Trophoblast cell (in vitro differentiated cells and primary cell): ENCODE measurements at places on chromosomes 1 and 21.

GRCh38 chr1:235767795-235768194 is 98.9 kb downstream of the LYST start:
- no peak for DNase-seq

- DNase-seq = no peak
Observed at GRCh38 chr1:228668553-228669241, 66.6 kb upstream of the RHOU start.

- no peak for DNase-seq
Observed at GRCh38 chr1:19423130-19423529, 62.2 kb downstream of the CAPZB start.

GRCh38 chr1:98406352-98407088 is 255.0 kb upstream of the SNX7 start:
- no peak for DNase-seq

GRCh38 chr1:11157867-11158266 is 31.3 kb upstream of the ANGPTL7 start:
- DNase-seq = no peak

GRCh38 chr21:28136656-28137255 is 855.9 kb downstream of the LTN1 start:
- DNase-seq = no peak

GRCh38 chr1:117565745-117566455 is 39.9 kb upstream of the TENT5C start:
- DNase-seq = no peak

DNA sequence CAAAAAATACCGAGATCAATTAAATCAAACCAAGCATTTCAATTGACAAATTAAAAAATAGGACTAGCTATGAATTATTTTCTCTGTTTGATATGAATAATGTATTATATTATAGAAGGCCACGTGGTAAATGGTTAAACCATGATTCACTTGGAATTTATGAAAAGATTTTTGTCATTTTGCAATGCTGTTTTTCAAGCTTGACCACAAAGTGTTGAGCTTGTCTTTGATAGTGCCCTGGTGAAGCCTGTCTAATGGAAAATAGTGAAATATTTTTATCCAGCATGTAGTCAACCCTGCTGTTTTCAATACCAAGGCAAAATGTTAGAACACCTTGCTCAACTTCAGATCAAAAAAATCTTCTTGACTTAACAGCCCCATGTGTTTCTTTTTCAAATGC is 288.0 kb upstream of the PRMT6 start:
- DNase-seq = no peak

DNA sequence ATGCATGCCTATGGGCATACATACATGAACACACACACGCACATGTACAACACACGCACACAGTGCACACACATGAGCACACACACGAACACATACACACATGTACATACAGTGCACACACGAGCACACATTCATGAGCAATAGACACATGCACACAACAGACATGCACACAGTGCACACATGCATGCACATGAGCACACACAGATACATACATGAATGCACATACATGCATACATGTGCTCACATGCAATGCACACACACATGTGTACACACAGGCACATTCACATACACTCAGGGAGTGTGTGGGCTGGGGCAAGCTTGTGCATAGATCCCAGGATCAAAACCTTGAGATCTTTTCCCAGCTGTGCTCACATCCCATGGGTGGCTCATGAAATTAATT is 18.9 kb downstream of the CRYAA start:
- no peak for DNase-seq

DNA sequence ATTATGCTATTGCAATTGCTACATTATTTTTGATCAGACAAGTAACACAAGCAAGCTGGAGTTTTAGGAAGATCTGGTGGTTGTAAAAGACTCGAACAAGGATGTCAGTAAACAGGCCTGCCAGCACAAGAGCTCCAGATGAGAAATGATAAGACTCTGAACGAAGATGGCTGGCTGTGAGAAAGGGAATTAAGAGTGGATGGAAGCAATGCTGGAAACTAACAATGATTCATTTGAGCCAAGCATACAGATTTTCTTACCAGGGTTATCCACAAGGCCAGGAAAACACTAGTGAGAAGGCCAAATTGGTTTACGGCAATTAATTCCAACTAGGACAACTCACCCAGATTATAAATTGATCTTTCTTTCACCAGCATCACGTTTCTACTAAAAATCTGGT is 54.2 kb downstream of the NRIP1 start:
- peak; percentile 36 for DNase-seq

- no peak for DNase-seq
Observed at GRCh38 chr1:10967090-10967489, 45.4 kb upstream of the TARDBP start.

DNA sequence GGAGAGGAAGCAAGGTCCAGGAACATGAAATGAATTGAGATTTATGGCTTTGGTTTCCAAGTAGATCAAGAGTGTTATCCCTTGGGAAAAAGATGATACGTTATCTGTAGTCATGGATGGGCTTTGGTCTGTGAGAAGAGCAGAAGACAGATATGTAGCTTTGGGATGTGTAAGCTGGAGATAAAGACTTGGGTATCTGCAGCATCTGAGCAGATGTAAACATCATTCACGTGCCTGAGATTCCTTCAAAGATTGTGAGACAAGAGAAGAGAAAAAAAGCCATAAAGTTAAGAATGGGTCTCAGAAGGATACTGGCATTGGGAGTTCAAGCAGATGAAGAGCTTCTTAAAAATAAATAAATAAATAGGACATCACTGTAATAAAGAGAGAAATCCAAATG is 217.8 kb downstream of the PTPRC start:
- no peak for DNase-seq

DNA sequence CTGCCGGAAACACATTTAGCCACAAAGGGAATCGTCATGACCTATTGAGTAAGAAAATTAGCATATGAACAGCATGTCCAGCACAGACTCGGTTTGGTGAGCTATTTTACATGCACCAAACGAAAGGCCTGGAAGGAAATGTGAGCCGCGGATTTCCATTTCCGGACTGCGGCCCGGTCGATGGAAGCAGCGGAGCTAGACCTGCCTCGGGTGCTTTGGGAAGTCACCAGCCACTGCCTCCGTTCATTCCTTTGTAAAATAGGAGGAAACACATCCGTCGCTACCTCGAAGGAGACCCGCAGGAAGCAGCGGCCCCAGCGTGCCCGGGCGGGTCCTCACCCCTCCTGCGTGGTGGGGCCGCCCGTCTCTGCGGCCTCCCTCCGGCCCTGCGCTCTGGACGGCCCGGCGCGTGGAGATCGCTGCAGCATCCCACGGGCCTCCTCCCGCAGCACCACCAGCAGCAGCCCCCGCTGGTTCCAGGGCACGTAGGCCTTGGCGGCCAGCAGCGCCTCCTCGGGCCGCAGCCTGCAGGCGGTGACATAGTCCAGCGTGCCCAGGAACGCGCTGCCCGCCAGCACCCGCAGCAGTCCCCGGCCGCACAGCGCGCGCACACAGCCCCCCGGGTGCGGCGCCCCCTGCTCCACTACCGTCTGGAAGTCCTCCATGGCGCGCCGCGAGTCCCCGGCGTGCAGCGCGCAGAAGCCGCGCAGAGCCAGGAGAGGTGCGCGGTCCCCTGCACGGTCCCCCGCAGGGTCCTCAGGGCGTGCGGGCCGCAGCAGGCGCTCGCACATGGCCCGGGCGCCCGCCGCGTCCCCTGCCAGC is 12.1 kb downstream of the TTC34 start:
- no peak for DNase-seq

DNA sequence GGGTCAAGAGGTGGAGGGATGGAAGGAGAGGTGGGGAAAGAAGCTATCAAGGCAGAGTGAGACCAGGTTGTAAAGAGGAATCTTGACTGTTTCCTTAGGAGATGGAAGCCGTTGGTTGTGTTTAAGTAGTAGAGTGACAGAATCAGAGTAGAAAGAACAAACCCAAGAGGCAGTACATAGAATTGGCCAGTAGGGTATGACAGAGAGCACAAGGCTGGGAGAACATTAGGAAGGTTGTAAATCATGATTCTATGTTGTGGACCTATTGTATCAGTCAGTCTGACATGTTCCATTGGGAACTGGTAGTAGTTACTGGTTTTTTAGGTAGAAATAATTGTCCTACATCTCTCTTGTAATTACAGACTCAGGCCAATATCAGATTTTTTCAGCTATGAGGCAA is 486.9 kb upstream of the USP24 start:
- peak; percentile 70 for DNase-seq

- DNase-seq = peak; percentile 27
Observed at GRCh38 chr1:2391931-2392509, 379 bp downstream of the RER1 start.

DNA sequence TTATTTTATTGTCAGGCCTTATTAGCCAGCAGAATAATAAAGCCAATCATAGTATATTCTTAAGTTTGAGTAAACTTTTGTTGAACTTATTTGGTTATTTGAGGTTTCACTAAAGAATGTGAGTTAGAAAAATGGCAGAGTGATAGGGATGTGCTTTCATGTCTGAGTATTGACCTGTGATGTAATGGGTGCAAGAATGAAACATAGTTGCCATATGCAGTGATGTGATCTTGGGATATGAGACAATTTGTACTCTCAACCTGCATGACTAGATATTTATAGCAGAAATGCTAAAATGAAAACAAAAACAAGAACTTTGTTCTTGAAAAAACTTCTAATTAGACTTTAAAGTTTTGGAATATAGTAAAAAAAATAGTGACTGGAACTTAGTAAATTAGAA is 97.9 kb downstream of the DISP1 start:
- DNase-seq = no peak

- DNase-seq = no peak
Observed at GRCh38 chr1:210413951-210414350, 85.2 kb downstream of the HHAT start.

DNA sequence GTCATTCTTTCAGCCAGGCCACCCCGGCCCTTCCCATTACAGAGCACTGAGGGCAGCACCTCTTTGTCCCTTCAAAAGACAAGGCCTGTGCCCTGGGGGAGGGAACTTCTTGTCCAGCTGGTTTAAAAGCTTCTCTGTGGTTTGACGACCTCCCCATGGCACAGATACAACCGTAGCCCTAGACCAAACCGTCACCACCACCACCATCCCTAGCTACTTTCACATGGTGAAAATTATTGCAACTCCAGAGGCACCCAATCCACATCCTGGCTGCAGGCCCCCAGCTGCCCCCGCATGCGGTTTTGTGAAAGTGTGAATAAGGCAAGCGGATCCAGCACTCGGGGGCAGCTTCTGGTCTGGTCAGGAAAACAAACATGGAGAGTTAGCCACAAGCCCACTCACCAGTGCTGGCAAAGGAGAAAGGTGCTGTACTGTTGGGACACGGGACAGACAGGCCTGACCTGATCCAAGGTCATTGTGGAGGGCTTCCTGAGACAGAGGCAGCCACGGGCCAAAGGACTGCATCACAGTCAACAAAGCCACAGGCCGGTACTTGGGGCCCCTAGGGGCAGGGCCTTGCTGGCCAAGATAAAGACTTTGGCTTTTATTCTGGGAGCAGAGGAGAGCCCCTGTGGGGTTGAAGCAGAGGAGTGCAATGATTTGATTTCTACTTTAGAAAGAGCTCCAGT is 31.2 kb downstream of the CDCA8 start:
- DNase-seq = no peak

GRCh38 chr1:194952171-194952570 is 1656.1 kb downstream of the KCNT2 start:
- no peak for DNase-seq

- DNase-seq = no peak
Observed at GRCh38 chr1:11684070-11684469, 3.1 kb upstream of the MAD2L2 start.

GRCh38 chr1:205111354-205111753 is 10.4 kb downstream of the RBBP5 start:
- DNase-seq = no peak

DNA sequence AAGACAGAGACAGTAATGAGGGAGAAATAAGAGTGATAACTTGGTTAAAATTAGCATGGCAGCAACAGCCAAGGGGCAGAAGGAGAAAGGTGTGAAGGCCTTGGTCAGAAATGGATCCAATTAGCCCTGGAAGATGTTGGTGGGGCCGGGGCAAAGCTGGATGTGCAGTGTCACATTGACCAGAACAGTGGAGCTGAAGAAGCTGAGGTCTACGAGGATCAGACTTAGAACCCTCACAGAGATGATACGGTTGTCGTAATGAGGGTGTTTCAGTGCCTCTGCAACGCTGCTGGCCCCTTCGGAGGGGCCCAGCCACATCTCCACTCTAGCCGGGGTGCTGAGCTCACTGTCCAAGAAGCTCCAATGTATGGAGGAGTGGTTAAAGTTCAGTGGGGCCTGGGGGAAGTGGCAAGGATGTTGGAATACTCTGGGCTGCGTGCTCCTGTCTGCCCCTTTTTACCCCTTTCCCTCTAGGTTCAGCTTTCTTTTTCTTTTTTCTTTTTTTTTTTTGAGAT is 14.2 kb downstream of the SH2D2A start:
- DNase-seq = no peak

DNA sequence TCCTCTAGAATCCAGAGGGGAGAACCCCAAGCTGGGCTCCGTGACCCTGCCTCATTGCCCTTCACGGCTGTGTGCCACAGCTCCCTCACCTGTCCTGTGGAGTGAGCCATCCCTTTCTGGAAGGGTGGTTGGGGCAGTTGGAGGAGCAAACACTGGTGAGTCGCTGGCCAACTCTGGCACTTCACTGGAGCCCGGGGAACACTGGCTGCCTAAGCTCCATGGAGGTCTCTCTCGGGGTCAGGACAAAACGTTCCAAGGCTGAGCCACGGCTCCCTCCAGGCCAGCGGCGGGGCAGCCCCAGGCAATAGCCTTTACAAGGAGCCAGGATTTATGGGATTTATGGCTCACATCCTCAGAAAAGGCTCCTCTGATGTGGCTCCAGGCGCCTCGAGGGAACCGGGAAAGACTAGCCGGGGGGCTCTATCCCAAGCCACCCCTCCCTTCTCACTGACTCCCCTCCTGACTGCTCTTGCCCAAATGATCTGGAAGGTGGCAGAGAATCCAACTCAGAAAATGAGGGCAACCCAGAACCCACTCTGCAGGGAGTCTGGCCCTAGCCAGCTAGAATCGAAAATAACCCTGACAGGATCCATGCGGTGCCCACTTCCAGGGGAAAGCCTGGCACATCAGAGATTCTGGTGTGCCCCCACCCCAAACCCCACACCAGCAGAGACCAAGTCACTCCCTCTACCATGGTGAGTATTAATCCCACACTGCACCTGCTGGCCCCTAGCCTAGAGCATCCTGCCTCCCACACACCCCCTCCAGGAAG is 75.2 kb downstream of the GLIS1 start:
- DNase-seq = no peak

GRCh38 chr1:43832255-43832654 is 101.3 kb upstream of the ARTN start:
- DNase-seq = peak; percentile 87

DNA sequence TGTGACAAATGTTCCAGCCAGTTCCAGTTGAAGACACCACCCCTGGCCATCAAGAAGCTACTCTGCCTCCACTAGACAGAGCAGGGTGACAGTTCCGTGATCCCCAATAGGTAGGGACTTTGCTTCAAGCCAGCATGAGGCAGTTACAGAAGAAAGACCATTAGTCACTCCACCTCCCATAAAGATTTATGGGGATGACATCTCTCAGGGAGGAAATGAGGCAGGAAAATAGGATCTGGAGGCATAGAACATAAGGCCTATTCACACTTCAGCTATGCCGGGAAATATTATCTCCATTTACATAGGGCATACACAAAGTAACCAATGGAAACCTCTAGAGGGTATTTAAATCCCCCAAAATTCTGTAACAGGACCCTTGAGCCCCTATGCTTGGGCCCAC is 3.5 kb upstream of the GBP7 start:
- DNase-seq = no peak

GRCh38 chr1:194476872-194477271 is 1290.5 kb upstream of the B3GALT2 start:
- no peak for DNase-seq
